Activated CD4-positive, alpha-beta memory T cell treated with anti-CD3 and anti-CD28 coated beads for 36 hours (primary cell): ENCODE measurements at places on chromosomes 3 and 15. TPM values are rescaled to one million over a fixed set of nuclear protein-coding genes. Genes with fewer than 3 reads are reported as not detected.

- peaks cover 36% of the 10 kb centered on the region for H3K36me3 ChIP-seq
- DNase-seq: no peak
- no peaks in the 10 kb centered on the region for H3K27me3 ChIP-seq
- H3K27ac ChIP-seq: no peak overlapping the region
Measured at GRCh38 chr3:45486136-45486535, 97.8 kb downstream of the LARS2 start.

DNA sequence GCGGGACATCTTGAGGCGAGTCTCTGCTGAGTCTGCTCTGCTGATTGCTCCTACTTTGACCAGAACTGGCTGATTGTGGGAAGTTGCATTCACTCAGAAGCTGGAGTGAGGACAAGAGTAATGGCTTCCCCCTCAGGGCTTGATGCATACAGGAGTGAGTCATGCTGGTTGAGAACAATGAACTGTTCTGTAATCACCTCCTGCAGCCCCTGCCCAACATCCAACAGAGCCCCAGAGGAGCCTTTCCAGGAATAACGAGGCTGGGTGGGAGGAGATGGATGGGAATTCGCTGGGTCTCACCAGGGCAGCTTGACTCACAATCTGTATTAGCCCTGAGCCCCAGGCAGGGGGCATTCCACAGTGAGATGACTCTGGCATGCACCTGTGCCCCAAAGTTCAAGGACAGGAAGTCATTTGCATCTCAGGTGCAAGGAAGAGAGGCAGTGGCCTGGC lies 85.0 kb downstream of the RAB11A start:
- no peak for DNase-seq
- H3K4me3 ChIP-seq: no peak overlapping the region
- H3K36me3 ChIP-seq: no peaks in the 10 kb centered on the region
- peaks cover 2% of the 10 kb centered on the region for H3K27me3 ChIP-seq

GRCh38 chr15:68589053-68589452 lies 10.3 kb downstream of the CORO2B start:
- no peak for DNase-seq
- H3K27ac ChIP-seq: no peak overlapping the region
- H3K4me3 ChIP-seq: no peak overlapping the region

DNA sequence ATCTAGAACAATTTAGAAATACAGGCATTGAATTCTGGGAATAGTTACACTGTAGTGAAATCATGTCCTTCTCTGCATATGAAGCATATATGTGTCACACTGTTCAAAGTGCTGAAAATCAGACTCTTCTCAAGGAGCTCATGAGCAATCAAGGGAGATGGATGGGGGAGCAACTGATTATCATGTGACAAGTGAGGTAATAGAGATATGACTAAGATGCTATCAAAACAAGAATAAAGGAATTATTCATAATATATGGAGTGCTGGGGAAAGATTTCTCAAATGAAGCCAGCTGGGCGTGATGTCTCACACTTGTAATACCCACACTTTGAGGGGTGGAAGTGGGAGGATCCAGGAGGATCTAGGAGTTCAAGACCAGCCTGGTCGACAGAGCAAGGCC lies 74.9 kb upstream of the CHRNB4 start:
- no peaks in the 10 kb centered on the region for H3K36me3 ChIP-seq
- H3K4me3 ChIP-seq: no peak overlapping the region
- peaks cover 11% of the 10 kb centered on the region for H3K27me3 ChIP-seq
- H3K4me1 ChIP-seq: peaks cover 4% of the 10 kb centered on the region

Gene C3orf33
- 1.6 TPM for total RNA-seq

Gene GOLGA6A
- not detected for total RNA-seq

Gene AADACL2
- not detected for total RNA-seq

Gene CSTA
- total RNA-seq: not detected
